ENCODE measurements at places on chromosomes 6 and 20. TPM values are rescaled to one million over a fixed set of nuclear protein-coding genes. Genes with fewer than 3 reads are reported as not detected.

- DNase-seq, result no peak
These were observed 183.6 kb downstream of the UTRN start for GRCh38 chr6:144468709-144469108.

- no peak for DNase-seq
These were observed 13.5 kb upstream of the BAG2 start for GRCh38 chr6:57158658-57159057.

BPIFB3 gene
- not detected for total RNA-seq

GRCh38 chr6:116381000-116381399 lies 10.3 kb downstream of the DSE start:
- DNase-seq, result no peak

SAPCD1 gene
- total RNA-seq, result not detected

- no peak for DNase-seq
These were observed 421.9 kb downstream of the PREX1 start for GRCh38 chr20:48405909-48406308.

DNA sequence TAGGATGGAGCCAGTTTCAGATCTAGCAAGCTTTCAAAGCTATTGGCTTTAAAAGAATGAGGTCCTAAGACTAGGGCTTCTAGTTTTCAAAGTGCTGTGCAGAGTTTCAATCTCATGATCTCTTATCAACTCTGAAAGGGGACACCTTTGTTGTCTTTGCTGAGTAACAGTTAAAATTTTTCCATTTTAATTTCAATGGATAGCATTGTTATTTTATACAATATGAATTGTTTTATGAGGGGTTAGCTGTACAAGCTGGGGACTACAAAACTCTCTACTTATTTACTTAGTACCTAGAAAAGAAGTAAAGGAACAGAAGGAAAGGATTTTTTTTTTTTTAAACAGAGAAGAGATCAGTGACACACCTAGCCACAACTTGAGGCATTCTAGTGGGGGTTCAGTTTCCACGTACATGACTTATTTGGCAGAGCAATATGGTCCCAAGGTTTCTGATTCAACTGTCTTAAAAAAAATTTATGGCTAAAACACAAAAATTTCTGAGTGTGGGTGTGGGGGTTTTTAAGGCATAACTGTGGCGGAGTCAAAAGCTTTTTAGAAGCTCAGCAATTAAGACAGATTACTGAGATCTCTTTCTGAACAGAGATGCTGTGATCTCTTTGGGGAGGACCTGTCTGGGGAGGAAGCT lies 46.1 kb upstream of the JAG1 start:
- no peak for DNase-seq

SOX18 gene
- total RNA-seq, result 57.2 TPM

PTCRA gene
- not detected for total RNA-seq

DNA sequence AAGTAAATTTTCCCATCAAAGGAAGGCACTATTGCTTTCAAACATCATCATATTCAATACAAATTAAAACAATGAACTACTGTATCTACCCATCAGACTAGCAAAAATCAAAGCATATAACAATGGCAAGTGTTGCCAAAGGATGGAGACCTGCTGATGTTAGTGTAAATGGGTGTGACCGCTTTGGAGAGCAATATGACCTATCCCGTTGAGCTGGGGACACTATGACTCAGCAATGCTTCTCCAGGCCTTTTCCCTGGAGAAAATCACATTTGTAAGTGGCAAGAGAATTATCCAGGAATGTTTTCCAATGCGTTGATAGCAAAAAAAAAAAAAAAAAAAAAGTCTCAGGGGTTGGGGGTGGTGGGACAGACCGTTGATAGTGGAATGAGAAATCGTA lies 46.1 kb downstream of the PHACTR3 start:
- DNase-seq, result no peak

- DNase-seq, result no peak
These were observed 302.6 kb downstream of the TSHZ2 start for GRCh38 chr20:53274807-53275206.

GRCh38 chr6:137652961-137653705 lies 158.9 kb upstream of the OLIG3 start:
- no peak for DNase-seq

TXLNB gene
- 0.49 TPM for total RNA-seq

- DNase-seq, result no peak
These were observed 12.8 kb downstream of the PLG start for GRCh38 chr6:160714731-160715316.

SMOC2 gene
- 22.1 TPM for total RNA-seq

DNA sequence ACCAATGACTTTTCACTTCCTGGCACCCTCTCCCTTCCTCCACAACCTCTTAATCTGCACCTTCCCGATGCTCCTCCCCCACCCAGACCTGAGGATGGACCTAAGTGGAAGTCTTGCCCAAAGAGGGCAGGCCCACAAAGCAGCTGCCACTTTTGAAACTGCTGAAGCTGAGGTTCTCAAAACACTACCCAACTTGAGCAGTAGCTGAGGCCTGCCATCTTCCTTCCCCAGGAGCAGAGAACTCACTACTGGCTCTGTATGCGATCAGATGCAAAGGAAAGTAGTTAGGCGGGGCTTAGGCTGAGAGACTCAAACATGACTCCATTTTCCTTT lies 1.5 kb downstream of the HM13 start:
- no peak for DNase-seq

DNA sequence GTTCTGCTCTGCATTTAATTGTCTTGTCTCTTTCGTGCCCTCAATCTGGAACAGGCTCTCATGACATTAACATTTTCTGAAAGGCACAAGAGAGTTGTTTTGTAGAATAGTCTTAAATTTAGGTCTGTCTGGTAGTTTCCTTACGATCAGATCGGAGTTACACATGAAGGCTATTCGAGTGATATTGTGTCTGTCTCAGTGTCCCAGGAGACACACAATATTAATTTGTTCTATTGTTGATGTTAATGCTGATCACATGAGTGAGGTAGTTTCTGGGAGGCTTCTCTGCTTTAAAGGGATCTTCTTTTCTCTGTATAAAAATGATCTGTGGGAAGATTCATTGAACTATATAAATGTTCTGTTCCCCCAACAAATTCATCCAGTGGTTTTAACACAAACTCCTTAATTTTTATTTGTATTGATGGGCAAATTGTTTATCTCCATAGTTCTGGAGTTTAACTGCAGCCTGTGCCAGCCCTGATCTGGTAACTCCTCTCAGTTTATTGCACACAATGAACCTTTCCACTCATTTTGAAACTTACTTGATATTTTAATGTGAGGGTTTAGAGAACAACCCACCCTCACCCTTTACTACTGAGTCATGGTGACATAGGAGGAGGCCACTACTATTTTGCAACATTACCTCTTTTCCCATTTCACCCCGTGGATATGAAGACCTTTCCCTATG lies 223.0 kb downstream of the CBLN4 start:
- DNase-seq, result no peak

GRCh38 chr20:36541768-36542488 lies 609 bp downstream of the MYL9 start:
- DNase-seq, result no peak

DNA sequence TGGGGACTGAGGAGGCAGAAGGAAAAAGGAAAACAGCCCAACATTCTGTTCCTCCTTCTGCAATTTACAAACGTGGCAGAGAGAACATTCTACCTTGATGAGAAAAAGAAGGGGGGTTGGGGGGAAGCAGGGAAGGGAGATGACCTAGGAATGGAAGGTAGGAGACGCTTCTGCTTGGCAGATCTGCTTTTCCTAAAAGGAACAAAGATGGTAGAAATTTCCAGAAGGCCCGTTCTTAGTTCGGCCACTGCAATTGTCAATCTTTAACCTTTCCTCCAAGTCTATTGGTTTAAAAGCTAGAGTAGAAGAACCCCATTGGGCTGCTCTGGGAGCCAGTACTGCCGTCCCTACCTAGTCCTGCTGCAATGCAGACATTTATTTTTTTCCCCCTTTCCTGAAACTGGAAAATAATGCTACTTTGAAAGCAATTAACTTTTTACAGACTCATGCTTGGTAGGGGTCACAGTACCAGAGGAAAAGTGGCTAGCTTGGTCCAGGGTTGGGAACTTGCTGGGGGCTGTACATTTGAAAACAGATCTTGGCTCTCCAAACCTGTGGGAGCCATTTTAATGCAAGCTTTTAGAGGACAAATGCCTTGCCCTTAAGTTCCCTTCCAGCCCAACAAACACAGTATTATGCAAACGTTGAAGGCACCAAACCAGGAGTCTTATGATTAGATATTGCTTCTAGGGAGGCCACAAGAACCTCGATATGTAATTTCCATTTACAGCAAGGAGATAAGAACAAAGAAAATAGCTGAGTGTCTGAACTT lies 2.6 kb downstream of the ZMYND8 start:
- DNase-seq, result no peak

- DNase-seq, result no peak
These were observed 14.6 kb downstream of the SRC start for GRCh38 chr20:37360391-37361115.

DNA sequence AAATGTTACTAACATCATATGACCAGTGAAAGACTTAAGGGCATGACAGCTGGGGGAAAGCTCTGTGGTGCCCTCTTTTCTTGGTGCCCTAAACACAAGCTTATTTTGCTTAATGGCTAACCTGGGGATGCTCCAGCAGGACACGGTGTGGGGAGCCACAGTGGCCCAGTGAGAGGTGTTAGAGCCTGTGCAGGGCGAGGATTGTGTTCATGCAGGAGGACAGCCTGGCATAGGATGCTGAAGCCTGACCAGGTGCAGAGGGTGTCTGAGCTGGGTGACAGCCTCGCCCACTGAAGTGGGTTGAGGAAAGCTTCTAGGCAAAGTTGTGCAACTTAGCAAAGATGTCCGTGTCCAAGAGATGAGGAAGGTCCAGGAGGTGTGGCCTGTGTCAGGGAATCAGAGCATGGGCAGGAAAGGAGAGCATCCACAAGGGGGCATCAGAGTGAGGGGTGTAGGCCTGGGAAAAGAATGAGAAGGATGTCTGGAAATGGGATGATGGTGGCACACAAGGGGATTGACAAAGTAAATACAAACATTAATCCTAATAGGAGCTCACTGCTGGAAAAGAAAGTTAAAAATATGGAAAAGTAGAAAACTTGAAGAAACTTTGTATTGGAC lies 33.9 kb downstream of the SLC17A4 start:
- DNase-seq, result no peak

- no peak for DNase-seq
These were observed 5.5 kb downstream of the SIRPG start for GRCh38 chr20:1652104-1652503.

EXOC2 gene
- total RNA-seq, result 23.6 TPM

DNA sequence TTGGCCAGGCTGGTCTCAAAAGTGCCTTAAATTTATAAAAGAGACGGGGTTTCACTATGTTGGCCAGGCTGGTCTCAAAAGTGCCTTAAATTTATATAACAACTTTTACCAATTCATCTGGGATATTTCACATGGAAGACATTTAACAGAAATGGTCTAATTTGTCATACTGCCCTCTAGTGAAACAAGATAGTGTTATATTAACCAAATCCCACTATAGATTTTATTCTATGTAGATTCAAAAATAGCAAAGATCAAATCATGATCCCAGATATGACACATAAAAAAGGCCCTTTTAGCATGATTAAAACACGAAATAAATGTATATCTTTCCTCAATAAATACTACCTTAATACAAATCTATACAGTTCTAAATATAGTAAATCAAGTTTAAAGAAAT lies 102.8 kb upstream of the TFAP2D start:
- DNase-seq, result no peak

DNA sequence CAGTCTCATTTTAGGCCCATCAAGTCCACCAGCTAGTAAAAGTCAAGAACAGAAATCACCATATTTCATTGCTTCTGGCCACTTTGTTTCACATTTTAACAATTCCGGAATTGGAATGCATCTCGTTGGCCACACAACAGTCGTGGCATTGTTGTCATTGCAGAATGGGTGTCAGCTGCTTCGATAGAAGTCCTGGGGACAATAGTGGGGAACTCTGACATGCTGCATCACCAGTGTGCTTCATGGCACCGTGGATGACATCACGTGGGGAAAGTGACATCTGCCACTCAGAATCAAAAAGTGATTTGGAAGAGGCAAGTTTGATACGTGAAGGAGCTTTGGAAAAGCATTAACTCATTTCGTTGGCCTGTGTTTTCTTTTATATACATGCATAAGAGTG lies 43.8 kb upstream of the XRN2 start:
- no peak for DNase-seq

- DNase-seq, result no peak
These were observed 7.5 kb downstream of the TRIM39 start for GRCh38 chr6:30334075-30334783.
